T-cell (primary cell): ENCODE measurements at places on chromosomes 1 and 21.
A peak's percentile ranks its signal among the peaks of the same experiment; 100 is the strongest.

GRCh38 chr1:111615870-111616715, 3.5 kb upstream of the RAP1A start:
- DNase-seq: no peak

DNA sequence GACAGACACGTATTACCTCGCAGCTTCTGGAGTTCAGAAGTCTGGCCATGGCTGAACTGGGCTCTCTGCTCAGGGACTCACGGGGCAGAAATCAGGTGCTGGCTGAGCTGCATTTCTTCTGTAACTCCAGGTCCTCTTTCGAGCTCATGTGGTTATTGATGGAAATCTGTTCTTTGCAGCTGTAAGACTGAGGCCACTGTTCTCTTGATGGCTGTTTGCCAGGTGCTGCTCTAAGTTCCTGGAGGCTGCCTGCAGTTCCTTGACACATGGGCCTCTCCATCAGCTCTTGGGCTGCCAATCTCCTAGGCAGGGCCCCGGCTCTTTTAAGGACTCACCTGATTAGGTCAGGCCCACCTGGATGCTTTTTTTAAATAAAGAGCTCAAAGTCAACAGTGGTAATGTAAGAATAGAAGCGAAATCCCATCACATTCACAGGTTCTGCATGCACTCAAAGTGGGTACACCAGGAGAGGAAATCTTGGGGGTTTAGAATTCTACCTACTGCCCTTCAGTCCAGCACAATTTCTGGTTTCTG, 139.1 kb downstream of the KAZN start:
- no peak for DNase-seq

DNA sequence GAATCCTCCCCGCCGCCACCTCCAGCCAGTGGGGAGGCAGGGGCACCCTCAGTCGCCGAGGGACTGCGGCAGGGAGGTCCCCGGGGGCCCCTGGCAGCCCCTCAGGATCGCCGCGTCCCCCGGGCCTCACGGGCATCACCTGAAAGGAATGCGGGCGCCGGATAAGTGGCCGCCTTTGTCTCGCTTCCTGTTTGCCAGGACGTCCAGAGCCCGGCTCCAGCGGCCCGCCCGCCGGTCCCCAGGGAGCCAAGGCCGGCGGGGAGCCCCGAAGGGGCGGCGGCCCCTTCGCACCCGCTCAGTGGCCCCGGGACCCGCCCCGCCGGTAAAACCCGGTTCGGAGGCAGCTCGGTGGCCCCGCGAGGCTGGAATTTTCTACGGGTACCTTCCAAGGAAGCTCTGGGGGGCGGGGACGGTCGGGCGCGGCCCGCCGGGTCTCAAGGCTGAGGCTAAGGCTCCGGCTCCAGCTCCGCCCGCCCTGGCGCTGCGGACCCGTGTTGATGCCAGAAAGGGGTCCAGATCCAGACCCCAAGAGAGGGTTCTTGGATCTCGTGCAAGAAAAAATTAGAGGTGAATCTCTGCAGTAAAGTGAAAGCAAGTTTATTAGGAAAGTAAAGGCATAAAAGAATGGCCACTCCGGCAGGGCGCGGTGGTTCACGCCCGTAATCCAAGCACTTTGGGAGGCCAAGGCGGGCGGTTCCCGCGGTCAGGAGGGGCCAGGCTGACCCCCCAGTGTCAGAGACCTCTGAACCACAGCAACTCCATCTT, 12.6 kb downstream of the TINAGL1 start:
- DNase-seq: no peak

GRCh38 chr1:157199421-157199755, 61.2 kb upstream of the ETV3 start:
- no peak for DNase-seq

GRCh38 chr1:85214654-85215053, 13.8 kb upstream of the SYDE2 start:
- DNase-seq: no peak

DNA sequence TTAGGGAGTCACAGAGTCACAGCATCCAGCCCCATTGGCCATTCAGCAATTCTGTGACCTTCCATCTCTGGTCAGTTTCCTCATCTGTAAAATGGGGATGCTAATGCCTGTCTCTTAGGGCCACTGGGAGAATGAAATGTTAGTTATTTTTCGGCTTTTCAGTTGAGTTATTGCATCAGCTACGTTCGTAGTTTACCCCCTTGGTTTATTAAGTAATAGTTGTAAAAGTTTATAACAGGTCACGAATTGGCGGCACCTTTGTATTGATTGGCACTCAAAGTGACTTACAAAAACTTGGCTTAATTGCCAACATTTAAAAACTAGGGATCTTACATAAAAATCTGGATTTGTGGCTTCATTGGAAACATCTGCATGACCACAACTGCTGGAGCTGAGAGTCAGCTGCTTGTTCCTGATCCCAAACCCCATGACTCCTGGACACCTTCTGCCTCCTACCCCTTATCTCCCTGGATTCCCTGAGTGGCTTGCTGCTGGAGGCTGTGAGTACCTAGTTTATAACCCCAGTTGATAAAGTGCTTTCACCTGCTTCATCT, 23.0 kb upstream of the SLC1A7 start:
- DNase-seq: no peak

GRCh38 chr21:36926989-36927718, 39.3 kb downstream of the HLCS start:
- DNase-seq: no peak

DNA sequence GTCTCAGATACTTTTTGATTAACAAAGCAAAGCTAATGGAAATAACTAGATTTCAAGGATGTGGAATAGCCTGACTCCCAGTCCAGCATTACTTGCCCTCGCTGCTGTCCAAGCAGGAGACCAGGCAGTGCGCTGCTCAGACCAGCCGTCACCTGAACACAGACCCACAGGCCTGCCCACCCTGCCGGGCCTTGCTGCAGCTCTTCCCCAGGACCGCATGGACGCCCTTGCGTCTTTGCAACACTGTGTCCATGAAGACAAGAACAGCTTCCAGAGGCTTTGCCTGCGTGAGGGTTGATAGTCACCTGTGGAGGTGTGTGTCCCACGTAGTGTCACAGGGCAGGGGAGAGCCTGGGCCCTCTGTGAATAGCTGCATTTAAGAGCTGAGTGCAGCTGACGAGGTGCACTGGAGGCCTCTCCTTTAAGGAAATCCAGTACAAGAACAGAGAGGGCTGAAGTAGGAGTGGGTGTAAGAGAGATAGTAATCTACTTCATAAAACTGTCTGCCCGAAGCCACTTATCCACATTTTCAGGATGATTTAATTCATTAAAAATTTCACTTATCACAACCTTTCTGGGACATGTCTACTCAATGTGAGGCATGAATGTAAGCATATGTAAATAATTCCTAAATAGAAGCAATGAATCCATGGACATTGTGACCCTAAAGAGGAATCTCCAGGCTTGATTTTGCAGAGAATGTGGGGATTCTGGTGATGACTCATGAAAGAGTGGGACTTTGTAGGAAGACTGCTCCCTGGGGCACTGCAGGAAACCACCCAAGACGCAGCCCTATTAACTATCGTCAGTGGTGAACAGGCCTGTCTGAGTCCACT, 176.2 kb upstream of the RAB4A start:
- DNase-seq: no peak

- peak; percentile 68 for DNase-seq
Measured at GRCh38 chr1:11735854-11736745, at the start of gene AGTRAP. Gene AGTRAP, plus strand, starts transcription at chr1:11736136. Its CDS starts 73 bp downstream, at chr1:11736209.

GRCh38 chr1:168224991-168225390, 813 bp upstream of the SFT2D2 start:
- no peak for DNase-seq

DNA sequence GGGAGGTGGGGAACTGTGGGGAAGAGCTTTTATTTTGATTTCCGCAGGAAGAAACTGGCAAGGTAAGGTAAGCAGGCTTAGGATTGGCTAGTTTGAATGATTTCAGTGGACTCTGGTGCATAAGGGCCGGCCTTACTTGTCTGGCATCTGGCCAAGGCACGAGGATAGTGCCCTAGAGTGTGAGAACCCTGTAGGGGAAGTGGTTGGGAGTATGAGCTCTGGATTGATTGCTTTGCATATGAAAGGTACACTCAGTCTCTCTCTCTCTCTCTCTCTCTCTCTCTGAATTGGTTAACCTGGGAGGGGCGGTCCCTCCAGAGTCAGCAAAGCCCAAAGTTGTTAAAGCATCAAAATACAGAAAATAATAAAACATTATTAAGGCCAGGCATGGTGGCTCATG, 463.0 kb downstream of the SIPA1L2 start:
- DNase-seq: no peak

DNA sequence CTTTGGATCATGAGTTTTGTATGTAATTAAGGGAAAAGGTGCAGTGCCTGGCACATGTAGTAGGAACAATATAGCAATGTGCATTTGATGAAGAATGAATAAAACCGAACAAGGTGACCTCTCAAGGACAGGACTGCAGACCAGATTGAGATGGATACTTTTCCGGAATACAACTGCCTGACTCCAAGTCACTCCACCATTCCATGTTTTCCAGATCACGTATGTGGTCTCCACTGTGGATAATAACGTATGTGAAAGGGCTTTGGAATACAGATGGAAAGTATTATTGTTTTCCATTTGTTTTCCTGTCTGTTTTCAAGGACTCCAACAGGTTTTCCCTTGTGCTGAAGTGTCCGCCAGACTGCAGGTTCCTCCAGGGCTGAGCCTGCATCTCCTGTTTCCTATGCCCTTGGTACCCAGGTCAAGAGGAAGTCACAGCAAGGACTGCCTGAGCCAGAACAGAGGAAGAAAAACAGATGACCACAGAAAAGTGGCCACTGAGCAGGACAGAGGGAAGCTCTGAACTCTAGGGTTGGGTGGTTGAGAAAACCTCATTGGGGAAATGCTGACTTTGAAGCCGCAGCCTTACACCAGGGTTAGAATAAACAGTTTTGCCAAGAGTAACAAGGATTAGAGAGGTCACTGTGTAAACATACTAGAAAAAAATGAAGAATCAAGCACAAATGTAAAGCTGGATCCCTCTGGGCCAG, 4.0 kb downstream of the CFAP45 start:
- DNase-seq: no peak

DNA sequence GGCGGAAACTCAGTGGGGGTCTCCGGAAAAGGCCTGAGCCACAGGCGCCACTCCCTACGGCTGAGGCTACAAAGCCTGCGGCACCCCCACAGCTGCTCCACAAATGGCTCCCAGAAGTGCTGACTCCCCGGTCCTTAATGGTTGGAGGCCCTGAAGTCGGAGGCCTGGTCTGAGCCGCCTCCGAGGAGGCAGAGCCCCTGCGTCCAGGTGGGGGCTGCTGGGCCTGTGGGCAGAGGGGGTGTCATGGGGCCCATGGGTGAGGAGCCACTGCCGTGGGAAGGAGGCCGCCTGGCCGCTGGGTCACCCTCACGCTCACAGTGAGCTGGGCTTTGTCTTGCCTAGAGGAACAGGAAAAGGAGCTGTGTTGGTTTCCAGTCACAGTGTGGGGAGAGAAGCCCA, 12.4 kb upstream of the COL18A1 start:
- no peak for DNase-seq

GRCh38 chr1:112263453-112263852, 132.6 kb upstream of the CTTNBP2NL start:
- no peak for DNase-seq

- no peak for DNase-seq
Measured at GRCh38 chr1:28070725-28071593, 17.5 kb downstream of the EYA3 start.

GRCh38 chr21:26072666-26073615, 97.6 kb downstream of the APP start:
- no peak for DNase-seq

- DNase-seq: no peak
Measured at GRCh38 chr1:155499953-155500639, 62.5 kb downstream of the ASH1L start.

DNA sequence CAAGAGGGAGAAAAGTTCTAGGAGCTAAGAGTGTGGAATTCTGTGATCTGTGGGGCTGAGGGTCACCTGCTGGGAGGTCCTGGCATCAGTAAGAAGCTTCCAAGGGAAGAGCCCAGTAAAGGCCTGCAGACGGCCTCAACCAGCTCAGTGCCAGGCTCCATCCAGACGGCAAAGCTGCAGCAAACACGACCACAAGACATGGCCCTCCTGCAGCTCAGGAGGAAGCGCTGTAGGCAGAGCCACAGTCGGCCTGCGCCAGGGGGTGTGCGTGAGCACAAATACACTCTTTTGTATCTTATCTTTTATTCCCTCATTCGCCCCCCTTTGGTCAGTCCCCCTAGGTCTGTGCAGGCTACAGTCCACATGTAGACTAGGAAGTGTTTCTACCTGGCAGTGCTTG, 13.4 kb downstream of the C1orf174 start:
- DNase-seq: no peak

GRCh38 chr1:72178266-72178665, 104.1 kb downstream of the NEGR1 start:
- DNase-seq: no peak

DNA sequence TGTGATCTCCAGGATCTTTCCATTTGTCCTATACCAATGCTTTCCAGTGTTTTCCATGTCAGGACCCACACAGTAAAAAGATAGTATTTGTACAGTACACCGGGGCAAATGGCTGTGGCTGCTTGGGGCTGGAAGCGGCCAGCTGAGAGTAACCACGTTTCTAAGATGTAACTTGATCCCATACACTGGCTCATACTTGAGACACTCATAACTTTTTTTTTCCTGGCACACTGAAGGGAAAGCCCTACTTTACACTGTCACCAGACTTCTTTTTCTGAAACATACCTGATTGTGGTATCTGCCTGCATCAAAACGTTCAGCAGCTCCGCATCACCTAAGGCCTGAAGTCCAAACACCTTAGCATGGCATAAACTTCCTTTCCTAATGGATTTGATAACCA, 21.6 kb downstream of the VPS13D start:
- no peak for DNase-seq

DNA sequence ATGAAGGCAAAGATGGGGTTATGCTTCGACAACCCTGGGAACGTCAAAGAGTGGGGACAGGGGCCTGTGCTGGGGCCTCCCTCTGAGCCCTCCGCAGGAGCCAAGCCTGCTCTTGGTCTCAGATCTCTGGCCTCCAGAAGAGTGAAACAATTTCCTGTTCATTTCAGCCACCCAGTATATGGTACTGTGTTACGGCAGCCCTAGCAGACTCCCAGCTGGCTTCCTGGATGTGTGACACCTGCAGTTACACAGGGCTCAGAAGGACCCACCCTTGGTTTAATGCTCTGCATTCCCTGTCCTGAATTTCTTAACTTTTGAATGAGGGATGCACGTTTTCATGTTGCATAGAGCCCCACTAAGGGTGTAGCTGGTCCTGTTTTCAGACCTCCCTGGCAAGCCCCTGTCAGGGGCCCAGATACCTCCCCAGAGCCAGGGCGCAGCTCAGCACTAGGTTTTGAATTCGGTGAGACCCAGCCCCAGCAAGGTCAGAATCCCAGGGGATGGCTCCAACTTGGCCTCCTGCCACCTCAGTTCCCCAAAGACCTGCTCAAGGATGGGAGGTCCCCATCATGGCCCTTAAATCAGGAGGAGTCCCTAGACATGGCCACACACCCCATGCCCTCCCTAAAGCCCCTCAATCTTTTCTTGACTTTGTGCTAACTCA, 79.0 kb upstream of the IFFO2 start:
- DNase-seq: no peak

GRCh38 chr1:220368352-220369265, 96.4 kb upstream of the RAB3GAP2 start:
- no peak for DNase-seq
